ENCODE measurements at places on chromosomes 5 and 9. TPM values are rescaled to one million over a fixed set of nuclear protein-coding genes. Genes with fewer than 3 reads are reported as not detected.

DNA sequence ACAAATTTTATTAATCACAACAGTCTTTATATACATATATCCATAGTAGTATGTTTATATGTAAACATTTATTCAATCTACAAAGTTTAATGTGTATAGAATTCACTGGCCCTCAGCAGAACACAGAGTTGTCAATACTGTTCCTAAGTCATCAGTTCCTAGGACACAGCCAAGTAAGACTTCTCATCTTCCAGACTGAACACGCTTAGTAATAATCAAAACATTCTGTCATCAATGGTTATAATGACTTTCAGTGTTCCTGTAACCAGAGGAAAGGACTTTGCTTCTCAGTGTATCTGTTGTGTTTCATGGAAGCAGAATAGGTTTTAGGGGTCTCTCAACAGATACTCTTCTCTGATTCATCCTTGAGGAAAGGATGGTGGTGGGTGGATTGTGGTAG, 82.2 kb downstream of the SMIM23 start:
- H3K27ac ChIP-seq: no peak overlapping the region
- no peak overlapping the region for H3K4me3 ChIP-seq
- DNase-seq: no peak
- no peaks in the 10 kb centered on the region for H3K27me3 ChIP-seq
- H3K36me3 ChIP-seq: no peaks in the 10 kb centered on the region

The NIPAL4 gene
- not detected for total RNA-seq

DNA sequence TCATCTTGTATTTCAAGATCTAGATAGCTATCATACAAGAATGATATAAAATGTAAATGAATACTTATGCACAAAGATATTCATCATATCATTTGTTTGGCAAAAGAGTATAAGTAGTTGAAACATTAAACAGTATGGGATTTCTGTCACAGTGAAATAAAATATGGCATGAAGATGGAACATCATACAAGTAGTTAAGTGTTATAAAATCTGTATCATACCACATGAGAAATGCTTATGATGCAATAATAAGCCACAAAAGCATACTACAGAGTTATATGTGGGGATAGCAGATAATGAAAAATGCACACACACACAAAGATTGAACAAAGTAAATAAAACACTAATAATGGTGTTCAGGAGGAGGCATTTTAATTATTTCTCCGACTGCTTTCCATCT, 838.0 kb upstream of the DMAC1 start:
- no peaks in the 10 kb centered on the region for H3K27me3 ChIP-seq
- H3K36me3 ChIP-seq: no peaks in the 10 kb centered on the region
- H3K4me1 ChIP-seq: no peaks in the 10 kb centered on the region

DNA sequence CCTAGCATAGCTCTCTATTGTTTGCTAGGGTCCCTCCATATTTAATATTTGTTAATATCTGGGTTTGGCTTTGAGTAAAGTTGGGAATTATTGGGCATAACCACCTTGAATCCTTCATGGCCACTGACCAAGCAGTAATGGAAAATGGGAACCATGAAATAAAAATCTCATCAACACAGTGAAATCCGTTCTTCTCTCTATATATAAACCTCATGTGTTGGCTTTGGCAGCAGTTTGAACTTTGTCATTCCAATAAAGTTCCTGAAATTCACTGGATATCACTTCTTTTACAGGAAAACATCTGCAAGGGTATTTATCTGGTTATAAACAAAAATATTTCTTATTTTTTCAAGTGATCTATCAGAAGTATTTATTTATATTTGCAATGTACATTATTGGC, 93.0 kb upstream of the MPDZ start:
- no peak for DNase-seq
- no peaks in the 10 kb centered on the region for H3K4me1 ChIP-seq
- H3K27ac ChIP-seq: no peak overlapping the region

All from Peyer's patch (tissue), 4 donors.